ENCODE measurements at places on chromosomes 11 and 22.

- no peak for DNase-seq
Observed at GRCh38 chr22:44446483-44446882, 51.5 kb downstream of the RTL6 start.

GRCh38 chr11:15901054-15901453 is 455.3 kb downstream of the SOX6 start:
- no peak for DNase-seq

GRCh38 chr11:62352355-62353336 is 15.4 kb downstream of the ASRGL1 start:
- no peak for DNase-seq

- no peak for DNase-seq
Observed at GRCh38 chr11:115965767-115966504, 461.7 kb upstream of the CADM1 start.

DNA sequence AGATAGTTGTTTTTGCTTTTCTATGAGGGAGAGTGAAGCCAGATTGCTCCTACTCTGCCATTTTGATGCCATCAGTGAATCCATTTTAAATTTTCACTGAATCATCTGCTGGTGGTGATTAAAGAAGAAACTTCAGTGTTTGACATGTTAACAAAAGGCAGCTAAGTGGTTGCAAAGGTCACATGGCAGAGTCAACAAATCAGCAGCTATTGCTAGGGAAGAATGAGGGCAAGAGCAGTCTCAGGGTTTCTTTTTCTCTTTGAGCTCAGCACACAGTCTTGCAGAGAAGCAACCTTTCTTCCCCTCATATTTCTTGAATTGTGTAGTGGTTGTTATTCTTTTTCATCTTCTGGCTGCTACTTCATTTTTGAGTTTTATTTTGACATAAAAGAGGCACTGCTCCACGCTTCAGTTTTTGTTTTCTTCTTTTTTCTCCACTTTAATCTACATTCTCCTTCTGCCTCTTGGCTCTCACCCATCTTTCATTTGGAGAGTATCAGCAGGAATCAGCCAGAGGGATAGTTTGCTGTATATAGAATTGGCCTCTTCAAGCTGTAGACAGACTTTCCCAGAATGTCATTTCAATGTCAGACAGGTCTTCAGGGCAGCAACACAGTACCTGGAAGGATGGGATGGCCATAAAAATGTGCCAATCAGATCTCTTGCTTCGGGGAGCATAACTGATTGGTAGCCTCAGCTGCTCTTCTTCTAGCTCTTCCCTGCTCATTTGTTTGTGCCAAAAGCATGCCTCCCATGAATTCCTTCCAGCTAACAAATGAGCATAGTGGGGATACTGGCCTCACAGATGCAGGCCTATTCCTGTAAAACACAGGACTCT is 153.9 kb downstream of the TRPC6 start:
- DNase-seq = no peak

- DNase-seq = no peak
Observed at GRCh38 chr11:13260963-13261588, 16.5 kb upstream of the BMAL1 start.

GRCh38 chr22:36753120-36753802 is 22.7 kb downstream of the IFT27 start:
- DNase-seq = no peak

DNA sequence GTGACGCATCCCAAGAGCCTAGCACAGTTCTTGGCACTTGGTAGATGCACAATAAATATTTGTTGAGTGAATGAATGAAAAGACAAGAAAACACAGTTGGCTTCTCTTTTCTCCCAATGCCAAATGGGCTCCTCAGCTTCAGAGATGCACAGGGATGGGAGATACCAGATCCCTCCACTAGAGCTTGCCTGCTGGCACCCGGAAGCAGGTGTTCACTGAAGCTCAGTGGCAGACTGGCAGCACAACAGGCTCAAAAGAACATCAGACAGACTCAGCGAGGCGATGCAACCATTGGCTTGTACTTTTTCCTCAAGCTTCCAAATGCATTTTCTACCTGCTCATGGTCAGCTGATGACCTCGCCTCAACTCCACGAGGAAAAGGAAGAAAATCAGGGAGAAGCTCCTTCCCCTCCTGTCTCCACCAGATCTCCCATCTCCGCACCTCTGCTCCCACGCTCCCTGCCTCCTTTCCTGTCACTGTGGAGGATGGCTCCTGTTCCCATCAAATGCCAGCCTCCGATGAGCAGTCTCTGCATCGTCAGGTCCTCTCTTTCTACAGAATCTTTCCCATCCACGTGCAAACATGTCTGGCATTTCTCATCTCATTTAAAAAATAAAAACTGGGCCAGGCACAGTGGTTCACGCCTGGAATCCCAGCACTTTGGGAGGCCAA is 5.8 kb downstream of the RAPSN start:
- DNase-seq = no peak

DNA sequence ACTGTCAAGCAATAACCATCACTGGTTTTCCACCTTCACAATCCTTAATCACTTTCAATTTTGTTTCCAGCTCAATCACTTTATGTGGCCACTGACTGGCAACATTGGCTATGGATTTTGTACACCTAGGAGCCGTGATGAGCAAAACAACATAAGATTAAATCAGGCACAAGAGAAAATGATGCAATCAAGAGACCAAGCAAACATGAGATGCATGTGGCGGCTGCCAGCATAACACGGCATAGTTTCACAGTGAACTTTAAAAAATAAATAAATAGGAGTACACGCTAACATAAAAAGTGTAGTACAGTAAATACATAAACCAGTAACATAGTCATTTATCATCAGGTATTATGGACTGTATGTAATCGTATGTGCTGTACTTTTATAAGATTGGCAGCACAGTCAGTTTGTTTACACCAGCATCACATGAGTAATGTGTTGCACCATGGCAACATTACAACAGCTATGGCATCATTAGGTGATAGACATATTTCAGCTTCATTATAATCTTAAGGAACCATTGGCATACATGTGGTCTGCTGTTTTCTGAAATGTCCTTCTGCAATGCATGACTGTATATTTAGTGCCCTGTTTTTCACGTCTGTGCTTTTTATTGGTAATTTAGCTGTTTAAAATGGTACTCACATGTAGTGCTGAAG is 83.3 kb upstream of the PRDM11 start:
- no peak for DNase-seq

DNA sequence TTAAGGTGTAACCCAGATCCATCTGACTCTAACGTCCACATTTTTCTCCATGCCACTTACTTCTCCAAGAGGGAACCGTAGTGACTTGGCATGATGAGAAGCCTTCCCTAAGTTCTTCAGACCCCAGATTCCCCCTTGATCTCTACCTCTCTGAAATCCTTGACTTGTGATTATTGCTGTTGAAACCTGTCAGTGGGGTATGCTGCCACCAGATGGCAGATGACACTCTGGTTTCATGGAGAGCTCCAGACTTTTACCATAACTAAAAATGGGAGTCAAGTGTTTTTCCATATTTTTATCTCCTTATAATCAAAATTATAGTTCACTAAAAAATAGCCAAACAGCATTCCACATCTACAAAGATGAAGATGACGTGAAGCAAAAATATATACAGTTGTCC is 504.2 kb downstream of the SOX6 start:
- no peak for DNase-seq

GRCh38 chr11:70696076-70696475 is 297.7 kb downstream of the CTTN start:
- no peak for DNase-seq

GRCh38 chr11:66902486-66903177 is 45.8 kb downstream of the LRFN4 start:
- DNase-seq = no peak

DNA sequence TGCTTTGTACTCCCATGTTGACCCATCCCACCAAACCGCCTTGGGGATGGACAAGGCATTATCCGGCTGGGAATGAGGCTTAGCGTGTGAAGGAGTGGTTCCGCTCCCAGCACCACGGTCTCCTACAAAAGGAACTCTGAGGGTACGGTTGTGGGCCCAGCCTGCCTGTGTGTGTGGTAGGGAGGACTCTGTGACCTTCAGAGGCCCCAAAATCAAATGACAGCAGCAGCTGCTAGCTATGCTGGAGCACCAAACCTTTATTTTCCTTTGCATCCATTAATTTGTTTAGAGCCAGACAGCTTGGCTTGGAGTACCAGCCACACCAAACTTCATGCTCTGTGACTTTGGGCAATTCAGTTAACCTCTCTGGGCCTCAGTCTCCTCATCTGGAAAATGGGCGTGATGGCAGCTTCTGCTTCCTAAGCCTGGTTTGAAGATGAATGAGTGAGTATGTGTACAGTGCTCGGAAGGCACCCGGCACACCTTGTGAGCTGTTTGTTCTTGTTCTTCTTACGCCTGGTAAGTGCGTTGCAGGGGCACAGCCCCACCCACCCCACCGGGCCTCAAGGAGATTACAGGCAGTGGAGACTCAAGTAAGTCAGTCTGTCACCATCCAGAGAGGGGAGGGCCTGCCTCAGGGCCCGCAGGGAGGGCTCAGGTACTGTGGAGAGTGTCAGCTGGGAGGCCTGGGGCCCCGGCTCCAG is 25.3 kb downstream of the MB start:
- DNase-seq = no peak

DNA sequence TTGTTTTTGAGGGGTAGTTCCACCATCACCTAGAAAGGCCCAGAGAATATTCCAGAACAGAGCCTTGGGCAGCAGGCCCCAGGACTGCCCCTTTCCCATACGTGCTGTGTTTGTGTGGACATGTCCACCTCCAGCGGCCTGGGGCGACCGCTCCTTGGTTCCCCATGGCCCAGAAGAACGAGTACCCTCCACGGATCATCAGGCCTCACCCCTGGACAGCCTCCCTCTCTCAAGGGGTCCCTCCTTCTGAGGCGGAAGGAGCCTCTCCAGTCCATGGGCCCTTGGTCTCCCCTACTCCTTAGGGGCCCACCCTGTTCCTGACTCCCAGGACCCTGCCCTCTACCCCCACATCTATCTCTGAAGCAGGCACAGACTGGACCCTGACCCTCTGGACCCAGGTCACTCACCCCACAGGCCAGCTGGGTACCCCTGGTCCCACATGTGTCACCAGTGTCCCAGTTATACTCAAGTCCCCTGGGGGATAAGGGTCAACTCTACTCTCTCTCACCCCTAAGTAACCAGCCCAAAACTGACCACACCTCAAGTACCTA is 32.6 kb downstream of the IGLL5 start:
- no peak for DNase-seq

DNA sequence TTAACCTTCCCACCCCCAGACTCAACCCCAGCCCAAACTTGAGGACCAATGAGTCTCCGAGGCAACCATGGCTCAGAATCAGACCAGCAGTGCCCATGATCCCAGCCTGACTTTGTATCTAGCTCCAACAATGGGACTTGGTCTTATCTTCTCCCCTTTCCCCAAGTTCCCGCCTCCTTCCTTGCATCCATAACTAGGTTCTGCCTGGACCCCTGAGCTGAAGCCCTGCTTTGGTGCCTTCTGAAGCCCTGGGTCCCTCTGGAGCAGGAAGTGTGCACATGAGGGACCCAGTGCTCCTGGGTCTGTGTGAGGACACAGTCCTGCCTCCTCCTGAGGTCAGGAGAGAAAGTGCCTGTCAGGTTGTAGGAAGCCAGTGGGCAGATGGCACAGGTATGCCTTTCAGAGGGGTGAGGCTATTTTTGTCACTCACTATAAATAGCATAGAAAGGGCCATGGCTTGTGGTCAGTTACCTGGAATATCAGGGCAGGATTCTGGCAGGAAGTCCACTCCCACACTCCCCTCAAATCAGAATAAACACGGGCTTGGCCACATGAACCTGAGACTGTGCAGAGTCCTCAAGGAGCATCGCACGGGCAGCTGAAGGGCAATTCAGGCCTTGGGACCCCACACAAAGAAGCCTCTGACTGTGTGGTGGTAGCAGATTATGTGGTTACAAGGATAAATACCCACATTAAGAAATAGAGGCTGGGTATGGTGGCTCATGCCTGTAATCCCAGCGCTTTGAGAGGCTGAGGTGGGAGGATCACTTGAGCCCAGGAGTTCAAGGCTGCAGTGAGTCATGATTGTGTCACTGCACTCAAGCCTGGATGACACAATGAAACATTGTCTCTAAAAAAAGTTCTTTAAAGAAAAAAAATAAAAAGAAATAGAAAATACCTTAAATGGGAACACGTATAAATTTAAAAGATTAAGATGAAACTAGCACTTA is 27.4 kb downstream of the RCN1 start:
- DNase-seq = no peak

DNA sequence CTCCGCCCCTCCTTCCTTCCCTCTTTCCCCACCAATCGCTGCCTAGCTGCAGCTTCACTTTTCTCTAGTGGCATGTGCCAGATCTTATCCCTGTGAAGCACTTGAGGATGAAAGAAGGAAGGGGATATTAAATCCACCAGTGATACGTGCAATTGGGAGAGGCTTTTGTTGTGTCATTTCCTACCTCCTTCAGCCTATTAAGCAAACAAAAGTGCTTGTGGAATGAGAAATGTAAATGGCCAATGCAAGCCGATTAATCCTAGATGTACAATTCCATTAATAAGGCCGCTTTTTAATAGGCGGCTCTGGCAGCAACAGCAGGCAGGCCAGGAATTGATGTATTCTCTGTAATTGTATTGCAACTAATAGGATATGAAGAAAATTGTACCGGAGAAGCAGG is 23.3 kb downstream of the NTM start:
- no peak for DNase-seq

DNA sequence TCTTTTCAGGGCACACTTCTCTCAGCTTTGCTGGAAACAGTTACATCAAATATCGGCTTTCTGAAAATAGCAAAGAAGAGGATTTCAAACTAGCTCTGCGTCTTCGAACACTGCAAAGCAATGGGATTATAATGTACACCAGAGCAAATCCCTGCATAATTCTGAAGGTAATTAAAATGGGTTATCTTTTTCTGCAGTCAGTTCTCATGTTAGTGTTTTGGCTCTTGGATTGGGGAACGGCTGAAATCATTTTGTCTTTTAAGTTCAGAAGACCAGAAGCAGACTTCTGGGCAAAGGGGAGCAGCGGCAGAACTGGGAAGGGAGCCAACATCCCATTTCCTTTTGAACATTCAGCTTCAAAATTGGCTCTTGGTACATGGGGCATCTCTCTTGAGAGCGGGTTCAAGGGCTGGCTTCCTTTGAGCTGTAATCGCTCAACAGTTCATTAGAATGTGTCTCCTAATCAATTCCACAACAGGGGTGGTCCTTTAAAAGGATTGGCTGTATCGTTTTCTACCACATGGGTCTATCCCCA is 110.2 kb upstream of the MTNR1B start:
- no peak for DNase-seq

- no peak for DNase-seq
Observed at GRCh38 chr22:38720350-38720749, 14.6 kb downstream of the GTPBP1 start.

DNA sequence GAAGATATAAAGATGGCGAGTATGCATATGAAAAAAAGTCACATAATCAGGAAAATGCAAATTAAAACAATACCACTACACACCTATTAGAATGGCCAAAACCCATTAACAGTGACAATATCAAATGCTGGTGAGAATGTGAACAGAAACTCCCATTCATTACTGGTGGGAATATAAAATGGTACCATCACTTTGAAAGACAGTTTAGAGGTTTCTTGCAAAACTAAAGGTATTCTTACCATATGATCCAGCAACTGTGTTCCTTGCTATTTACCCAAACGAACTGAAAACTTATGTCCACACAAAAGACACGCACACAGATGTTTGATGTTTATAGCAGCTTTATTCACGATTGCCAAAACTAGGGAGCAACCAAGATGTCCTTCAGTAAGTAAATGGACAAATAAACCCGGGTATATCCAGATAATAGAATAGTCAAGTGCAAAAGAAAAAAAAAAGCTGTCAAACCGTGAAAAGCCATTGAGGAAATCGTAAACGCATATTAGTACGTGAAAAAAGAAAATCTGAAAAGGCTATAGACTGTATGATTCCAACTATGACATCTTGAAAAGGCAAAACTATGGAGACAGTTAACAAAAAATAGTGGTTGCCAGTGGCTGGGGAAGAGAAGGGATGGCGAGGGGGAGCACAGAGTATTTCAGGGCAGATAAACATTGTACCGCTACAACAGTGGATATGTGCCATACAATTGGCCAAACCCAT is 7.2 kb downstream of the PICALM start:
- no peak for DNase-seq
